ENCODE measurements at places on chromosomes 3 and 15.

GRCh38 chr15:99708563-99708962 lies 24.7 kb downstream of the LYSMD4 start:
- DNase-seq: no peak

GRCh38 chr3:41364736-41365135 lies 165.4 kb downstream of the CTNNB1 start:
- no peak for DNase-seq

DNA sequence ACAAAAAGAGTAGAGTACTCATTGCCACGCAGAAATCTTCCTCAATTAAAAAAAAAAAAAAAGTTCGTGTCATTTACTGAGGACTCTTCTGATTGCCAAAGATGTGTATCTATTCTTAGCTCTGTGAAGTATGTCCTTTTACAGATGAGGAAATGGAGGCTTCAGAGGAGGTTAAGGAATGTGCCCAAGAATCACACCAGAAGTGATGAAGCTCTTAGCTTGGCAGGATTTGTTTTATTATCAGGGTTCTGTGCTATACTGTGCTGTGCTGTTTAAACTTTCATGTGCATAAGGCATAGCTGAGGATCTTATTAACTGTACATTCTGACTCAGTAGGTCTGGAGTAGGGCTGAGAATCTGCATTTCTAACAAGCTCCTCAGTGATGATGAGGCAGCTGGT lies 665.2 kb upstream of the ADAMTS9 start:
- no peak for DNase-seq

- DNase-seq: no peak
These were observed 646 bp downstream of the HRH1 start for GRCh38 chr3:11154953-11155325.

DNA sequence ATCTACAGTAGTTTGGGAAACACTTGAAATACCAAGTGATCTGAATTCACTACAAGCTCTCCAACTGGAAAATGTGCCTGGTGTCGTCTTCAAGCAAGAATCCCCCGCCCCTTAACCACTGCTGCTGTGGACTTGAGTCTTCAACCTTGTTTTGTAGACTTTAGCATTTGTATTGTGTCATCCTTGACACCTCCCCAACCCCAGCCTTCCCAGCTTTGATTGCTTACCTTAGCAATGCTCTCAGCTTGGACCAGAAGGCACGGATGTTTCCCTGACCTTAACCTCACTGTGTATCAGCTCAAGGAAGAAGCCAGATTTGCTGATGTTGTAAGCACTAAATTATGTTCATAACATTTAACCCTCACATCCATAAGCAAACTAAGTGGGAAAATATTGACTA lies 146.4 kb downstream of the IGF1R start:
- DNase-seq: no peak

GRCh38 chr3:95351158-95351557 lies 1288.3 kb downstream of the NSUN3 start:
- DNase-seq: no peak

DNA sequence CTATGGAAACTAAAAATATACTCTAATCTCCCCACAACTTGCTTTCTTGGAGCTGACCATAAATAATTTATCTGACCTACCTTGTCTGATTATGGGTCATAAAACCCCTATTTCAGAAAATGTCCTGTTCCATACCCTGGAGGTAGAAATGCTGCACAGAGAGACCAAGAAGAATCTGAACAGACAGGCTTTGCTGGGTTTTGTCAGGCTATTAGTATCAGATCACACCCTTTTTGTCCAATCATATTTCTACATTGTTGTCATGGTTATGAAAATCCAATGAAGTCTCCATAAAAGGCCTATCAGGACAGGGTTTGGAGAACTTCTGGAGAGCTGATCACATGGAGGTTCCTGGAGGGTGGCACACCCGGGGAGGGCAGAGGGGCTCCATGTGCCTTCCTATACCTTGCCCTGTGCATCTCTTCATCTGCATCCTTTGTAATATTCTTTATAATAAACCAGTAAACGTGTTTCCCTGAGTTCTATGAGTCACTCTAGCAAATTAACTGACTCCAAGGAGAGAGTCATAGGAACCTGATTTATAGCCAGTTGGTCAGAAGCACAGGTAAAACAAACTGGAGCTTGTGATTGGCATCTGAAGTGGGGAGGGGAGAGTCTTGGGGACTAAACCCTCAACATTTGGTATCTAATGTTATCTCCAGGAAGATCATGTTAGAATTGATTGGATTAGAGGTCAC lies 58.1 kb downstream of the NGLY1 start:
- no peak for DNase-seq

DNA sequence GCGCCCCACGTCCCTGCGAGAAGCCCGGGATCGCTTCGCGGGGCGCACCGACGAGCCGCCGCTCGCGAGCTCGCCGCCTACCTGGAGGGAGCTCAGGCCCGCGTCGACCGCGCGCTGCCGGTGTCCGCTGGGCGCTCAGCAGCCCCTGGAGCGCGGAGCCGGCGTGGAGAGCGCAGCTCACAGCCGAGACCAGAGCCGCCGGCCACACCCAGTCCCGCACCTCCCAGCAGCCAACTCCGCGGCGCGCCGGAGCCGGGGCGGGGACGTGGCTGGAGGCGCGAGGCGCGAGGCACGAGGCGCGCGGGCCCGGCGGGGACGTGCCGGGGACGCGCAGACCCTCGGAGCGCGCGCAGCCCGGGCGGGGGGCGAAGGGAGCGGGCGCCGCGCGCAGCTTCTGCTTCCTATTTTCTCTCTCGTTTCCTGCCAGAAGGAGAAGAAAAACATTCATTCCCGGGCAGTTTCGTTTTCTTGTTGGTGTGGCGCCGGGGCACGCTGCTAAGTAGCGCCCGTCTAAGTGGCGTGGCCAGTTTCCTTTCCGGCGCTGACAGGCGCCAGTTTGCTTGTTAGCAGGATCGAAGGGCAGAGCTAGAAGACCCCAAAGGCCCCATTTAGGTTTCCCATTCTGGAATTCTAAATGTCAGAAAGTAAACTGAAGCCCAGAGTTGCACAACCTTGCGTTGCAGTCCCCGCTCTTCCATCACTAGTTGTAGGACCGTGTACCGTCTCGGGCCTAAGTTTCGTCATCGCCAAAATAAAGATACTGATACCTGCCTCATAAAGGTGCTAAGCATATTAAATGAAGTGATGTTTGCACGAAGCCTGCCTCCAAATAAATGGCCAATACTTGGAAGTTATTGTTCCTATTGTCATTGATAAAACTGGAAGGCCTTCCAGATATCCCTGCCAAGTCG lies at the start of gene GNB4:
TSS of gene GNB4 (minus strand) at position 206 of the 911 bp plus-strand sequence. CDS start 25,270 bp downstream, outside the sequence.
- peak; percentile 77 for DNase-seq

GRCh38 chr3:58324391-58325390 lies 8.0 kb upstream of the PXK start:
- DNase-seq: no peak

DNA sequence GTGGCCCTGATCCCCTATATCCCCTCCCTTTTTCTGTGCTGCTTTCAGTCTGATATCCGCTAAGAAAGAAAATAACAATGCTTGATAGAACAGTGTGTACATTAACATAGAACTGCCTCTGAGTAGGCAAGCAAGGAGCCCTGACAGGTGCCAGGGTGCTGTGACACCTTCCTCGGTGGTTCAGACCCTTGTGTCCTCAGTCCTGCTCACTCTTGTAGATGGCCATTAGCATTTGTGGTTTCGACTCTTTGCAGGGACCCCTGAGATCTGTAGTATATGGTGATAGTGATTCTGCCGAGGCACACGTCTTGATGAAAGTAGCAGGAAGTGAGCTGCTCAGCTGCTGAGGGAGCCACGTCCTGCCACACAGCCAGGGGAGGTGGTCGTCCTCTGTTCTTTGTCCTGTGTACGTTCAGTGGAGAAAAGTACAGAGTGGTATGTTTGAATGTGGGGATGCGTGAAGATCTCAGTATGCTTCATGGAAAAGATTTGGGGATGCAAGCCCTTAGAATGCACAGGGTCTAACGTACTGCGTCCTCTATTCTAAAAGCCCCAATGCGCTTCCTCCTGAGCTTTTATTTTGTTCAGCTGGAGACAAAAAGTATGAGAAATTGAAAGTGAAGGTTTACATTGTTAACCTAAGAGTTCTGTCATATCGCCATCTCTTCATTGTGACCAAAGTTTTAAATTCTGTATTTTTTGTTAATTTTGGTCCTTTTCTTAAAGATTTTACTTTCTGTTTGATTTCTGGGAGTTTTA lies 35.4 kb downstream of the PXYLP1 start:
- peak; percentile 26 for DNase-seq

GRCh38 chr3:194608981-194609380 lies 24.2 kb downstream of the TMEM44 start:
- DNase-seq: no peak

DNA sequence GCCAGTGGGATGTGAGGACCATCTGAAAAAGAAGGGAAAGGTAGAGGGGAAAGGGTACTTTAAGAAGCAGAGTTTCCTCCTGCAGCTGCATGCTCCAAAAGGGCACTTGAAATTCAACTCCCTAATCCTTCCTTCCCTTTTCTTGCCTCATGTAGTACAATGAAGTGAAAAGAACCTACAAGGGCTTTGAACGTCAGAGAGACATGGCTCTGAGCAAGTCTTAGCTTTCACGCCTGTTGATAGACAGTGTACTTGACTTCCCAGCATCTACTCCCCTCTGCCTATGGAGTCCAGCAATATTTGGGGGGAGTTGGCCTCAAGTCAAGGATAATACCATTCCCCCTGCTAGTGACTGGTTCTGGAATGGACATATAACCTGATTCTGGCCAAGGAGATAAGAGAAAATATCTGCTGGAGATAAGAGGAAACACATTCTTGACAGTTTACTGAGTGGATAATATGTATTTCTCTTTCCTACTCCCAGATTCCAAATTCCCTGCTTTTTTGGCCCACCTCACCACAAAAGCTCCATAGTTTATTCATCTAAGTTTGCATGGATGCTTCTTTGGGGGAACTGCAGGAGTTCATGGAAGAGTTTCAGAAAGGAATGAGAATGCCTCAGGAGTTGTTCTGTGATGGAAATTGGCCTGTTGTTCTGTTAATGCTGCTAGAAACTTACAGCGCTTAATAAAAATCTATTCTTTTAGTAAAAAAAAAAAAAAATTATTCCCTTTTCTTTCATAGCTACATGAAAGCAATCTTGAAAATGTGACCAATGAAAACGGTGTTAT lies 193.0 kb upstream of the TPM1 start:
- no peak for DNase-seq

GRCh38 chr3:177361081-177361938 lies 164.0 kb upstream of the TBL1XR1 start:
- peak; percentile 21 for DNase-seq

DNA sequence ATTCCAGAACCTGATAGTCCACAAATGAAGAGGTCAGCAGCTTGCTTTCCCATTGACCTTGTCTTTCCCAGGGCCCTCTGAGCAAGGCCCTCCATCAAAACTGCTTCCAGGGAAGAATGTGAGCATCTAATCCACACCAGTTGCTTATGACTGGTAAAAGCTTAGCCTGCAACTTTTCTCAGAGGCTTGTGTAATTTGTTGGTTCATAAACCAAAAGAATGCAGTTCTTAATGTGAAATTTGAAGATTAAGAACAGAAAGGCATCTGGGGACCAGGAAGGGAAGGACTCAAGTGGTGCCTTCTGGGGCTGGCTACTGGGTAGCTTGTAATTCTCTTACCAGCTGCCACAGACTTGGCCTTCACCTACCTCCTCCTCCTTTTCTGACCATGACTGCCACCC lies 60.9 kb upstream of the EIF1B start:
- no peak for DNase-seq

All from CD4-positive, alpha-beta T cell treated with Interferon gamma for 1 hour (primary cell).